Breast epithelium (tissue), 4 donors: ENCODE measurements at places on chromosomes 6 and 20.

DNA sequence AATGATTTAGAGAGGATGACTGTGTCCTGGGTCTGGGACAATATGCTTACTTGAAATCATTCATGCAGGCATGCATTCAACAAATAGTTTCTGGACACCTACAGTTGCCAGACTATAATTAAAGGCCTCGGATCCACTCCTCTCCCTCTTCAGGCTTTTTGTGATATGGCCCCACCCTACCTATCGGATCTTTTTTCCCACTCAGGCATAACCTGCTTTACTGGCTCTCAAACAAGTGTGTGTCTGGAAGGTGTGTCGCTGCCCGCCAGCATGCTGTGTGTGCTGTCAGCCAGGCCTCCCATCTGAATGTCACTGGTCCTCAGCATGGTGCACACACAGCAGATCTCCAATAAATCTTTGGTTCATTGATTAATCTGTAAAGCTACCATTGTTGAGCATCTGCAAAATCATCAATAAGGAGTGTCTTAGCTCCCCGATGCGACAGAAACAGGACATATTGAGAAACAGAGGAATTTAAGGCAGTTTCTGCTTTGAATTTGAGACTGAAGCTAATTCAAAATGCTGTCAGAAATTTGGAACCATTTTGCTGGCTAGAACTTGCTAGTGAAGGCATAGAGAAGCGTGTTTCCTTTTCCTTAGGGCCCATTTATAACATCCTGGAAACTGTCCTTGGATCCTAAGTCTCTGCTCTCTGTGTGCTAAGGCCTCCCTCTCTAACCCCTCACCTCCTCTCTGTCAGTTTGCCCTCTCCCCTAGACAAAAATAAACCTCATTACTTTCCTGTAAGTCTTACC, 23.5 kb upstream of the CCN6 start:
- no peak for DNase-seq

- no peak for DNase-seq
Observed at GRCh38 chr20:40181676-40182075, 507.4 kb downstream of the MAFB start.

GRCh38 chr6:38270367-38270766, 369.4 kb downstream of the BTBD9 start:
- no peak for DNase-seq

- DNase-seq: no peak
Observed at GRCh38 chr20:8334641-8335040, 202.6 kb downstream of the PLCB1 start.

DNA sequence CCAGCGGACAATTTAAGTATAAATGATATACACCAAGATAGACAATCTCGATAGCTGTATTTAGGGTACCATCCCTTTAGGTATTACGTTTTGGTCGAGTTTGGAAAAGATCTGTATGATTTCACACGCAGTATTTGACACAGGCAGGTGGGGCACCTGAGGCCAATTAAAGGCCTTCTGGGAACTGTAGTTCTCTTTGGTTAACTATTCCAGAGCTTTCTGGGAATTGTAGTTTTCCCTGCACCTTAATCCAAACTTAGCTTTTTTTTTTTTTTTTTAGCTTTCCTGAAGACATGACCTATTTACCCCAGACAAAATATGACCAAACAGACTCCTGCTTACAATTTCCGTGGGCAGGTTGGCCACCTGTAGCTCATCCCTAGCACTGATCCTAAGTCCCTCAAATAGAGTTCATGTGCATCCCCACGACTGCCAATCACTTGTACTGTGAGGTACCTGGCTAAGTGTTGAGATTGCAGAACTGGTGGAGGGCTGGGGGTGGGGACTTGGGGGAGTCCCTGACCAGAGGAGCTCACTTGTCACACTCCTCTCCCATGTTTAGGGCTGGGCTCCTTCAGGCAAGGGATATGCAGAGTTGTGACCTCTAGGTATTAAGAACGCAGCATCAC, 999 bp upstream of the EHMT2 start:
- DNase-seq: no peak

DNA sequence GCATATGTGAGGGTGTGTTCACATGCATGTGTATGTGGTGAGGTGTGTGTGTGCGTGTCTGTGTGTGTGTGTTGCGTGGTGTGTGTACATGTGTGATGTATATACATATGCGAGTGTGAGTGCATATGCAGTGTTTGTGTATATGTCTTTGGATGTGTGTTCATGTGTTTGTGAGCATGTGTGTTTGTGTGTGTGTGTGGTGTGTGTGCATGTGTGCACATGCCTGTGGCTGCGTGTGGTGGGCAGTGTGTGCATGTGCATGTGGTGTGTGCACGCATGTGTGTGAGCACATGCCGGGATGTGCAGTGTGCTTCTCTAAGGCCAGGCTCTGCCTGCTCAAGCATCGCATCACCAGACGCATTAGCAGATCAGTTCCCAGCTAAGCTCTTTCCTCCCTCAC, 5.7 kb downstream of the THBS2 start:
- DNase-seq: no peak

DNA sequence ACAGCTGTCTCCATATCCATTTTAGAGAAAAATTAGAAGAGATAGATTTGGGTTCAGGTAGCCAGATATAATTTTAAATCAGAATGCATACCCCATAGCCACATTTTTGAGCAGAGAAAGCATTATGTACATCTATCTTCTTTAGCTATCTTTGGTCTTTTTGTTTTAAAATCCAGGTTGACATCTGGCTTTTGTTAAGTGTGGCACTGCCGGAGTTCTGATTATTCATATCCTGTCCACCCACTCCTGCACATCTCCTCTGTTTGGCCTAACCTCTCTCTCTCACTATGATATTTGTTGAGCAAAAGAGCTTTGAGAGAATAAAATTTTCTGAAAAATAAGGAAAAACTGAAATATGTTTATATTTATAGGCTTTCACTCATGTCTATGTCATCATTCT, 189.7 kb downstream of the PACRG start:
- no peak for DNase-seq

GRCh38 chr6:24959319-24959718, 23.6 kb upstream of the RIPOR2 start:
- no peak for DNase-seq

DNA sequence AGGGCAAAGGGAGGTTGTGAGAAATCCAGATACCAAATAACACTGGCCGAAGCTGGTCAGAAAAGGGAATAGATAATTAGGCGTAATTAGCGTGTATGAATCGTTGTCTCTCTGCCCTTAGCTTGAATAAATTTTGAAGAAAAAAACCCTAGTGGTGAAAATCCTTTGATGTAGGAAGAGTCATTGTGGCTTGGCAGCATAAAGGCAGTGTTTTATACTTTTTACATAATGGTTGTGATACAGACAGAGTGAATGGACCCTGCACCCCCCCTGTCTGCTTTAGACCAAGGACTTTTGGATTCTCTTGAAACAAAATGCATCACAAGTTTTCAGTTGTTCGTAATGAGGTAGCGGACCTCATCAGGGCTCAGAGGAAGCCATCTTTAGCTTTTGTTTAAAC, 126.5 kb downstream of the AFG1L start:
- no peak for DNase-seq

DNA sequence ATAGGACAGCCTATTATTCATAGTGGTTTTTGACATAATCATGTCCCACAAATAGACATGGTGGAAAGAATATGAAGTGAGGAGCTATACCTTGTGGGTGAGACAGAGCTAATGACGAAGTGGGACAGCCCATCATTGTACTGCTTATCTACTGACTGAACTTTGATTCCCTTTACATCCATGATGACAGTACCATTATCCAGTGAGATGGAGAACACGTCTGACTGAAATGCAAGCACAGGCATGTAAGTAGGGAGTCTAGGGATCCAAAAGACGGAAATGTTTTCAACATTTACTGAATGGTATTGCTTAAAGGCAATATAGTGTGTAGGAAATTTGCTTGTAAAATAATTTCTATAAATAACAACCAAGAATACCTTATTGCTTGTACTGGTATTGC, 43.5 kb downstream of the FAM229B start:
- DNase-seq: no peak
